Fibroblast of skin of right biceps (primary cell): ENCODE measurements at places on chromosomes 2 and 18.
A peak's percentile ranks its signal among the peaks of the same experiment; 100 is the strongest.

- DNase-seq: no peak
Measured at GRCh38 chr2:47842846-47843245, 59.9 kb downstream of the MSH6 start.

DNA sequence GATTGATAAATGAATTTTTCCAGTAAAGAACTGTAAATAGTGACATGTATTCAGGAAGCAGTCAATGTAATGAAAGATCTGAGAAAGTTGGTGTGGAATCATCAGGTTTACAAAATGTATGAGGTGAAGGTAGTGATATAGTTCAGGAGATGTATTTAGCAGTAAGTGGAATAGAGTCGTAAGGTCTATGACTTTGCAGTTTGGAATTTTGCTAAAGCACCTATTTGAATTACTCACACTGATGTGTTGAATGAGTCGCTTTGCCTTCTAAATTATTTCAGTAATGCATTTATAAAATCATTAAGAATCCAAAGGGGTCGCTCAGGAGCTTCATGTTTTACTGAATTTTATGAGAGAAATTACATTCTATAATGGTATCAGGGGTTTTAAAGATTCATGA, 713.7 kb downstream of the DSC3 start:
- peak; percentile 22 for DNase-seq

DNA sequence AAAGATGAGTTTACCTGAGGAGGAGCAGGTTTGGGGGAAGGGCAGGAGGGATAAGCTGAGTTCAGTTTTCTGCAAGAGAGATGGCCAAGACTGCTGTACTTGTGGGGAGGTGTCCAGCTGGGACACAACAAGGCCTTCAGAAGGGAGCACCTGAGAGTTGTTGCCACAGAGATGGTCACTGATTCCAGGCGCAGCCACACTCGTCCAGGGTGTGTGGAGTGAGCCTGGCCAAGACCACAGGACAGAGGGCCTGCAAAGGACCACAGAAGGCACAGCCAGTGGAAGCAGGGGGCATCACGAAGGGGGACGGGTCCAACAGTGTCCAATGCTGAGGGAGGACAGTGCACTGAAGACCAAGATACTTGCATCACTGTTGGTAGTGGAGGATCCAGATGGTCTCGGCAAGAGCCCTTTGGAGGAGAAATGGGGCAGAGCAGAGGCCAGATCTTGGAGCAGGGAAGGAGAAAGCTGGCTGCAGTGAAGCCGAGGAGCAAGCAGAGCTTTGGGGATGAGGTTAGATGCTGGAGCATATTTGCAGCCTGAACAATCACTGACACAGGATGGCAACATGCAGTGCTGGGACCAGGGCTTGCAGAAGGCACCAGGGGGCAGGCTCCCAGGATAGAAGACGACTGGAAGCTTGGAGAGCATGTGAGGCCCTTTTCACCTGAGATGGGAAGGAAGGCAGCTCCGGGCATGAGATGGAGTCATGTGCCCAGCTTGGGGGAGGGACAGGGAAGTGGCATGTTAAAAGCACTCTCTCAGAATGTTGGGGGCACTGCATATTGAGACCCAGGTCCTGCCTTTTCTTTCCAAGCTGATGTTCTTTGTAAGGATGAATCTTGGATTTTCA, 214.0 kb downstream of the CYP26B1 start:
- DNase-seq: peak; percentile 51

DNA sequence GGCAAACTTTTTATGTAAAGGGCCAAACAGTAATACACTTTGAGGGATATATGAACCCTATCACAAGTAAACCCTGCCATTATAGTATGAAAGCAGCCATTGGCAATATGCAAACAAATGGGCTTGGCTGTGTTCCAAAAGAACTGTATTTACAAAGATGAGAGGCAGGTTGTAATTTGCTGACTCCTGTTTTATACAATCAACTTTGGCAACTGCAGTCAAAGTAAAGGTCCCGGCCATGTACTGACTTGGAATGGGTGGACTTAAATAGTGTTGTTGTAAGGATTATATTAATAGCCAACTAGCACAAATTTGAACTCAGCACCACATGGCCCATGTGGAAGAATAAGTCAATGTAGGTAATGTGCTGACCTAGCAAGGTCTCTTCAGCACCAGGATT, 223.4 kb downstream of the WDPCP start:
- no peak for DNase-seq

DNA sequence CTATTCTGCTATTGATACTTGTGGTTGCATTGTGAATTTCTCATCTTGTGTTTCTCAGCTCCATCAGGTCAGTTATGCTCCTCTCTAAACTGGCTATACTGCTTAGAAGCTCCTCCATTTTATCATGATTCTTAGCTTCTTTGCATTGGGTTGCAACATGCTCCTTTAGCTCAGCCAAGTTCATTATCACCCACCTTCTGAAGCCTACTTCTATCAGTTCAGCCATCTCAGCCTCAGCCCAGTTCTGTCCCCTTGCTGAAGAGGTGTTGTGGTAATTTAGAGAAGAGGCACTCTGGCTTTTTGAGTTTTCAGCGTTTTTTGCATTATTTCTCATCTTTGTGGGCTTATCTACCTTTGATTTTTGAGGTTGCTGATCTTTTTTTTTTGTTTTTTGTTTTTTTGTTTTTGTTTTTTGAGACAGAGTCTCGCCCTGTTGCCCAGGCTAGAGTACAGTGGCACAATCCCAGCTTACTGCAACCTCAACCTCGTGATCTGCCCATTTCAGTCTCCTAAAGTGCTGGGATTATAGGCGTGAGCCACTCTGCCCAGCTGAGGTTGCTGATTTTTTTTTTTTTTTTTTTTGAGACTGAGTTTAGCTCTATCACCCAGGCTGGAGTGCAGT, 36.0 kb downstream of the ANKRD12 start:
- no peak for DNase-seq

DNA sequence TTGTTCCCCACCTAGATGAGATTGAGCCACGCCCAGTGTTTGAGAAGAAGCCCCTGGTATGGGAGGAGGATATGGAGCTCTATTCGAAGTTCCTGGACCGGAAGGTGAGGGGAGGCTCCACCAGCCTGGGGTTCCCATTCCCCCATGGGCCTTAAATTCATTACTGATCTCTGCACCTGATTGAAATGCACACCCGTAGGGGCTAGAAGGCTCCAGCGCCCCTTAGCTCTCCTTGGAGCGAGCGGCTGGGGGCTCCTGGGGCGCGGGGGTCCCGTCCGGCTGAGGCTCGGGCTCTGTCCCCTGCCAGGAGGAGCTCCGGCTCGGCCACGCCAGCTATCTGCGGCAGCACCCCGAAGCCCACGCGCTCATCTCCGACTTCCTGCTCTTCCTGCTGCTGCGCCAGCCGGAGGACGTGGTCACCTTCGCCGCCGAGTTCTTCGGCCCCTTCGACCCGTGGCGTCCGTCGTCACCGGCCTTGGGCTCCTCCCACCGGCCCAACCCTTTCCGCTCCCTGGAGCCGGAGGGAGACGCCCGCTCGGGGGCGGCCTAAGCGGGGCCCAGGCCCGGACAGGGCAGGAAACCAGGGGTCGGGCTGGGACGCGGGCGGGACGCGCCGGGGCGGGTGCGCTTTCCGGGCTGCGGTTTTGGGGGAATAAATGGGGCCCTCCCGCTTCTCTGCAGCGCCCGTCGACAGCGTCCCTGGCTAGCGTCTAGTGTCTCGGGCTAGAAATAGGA, 10.9 kb downstream of the CATIP start:
- DNase-seq: peak; percentile 69

- no peak for DNase-seq
Measured at GRCh38 chr2:44942304-44943030, 965 bp downstream of the SIX3 start.

DNA sequence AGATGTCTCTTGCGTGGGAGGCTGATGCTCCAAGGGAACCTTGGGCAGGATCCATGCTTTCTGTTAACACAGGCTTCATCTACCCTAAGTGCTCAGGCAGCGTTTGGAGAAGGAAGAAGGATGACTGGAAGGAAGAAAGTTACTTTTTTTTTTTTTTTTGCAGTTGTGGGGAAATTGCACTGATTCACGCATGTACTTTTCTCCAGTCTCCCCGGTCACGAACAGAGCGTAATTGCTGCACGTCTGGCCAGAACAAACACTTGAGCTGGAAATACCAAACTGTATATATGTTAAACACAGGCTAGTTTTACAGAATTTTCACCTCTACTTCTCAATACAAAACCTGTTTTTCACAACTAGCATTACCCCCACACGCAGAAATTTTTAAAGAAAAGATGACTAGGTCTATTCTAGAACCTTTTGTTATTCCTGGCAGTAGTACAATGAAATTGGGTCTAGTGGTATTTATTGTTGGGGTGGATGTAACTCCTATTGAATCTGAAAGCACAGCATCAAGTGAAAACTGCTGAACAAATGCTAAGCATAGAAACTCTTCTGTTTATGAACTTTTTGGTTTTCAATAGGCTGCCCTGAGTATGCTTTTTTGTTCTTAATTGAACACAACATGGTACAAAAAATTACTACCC, 9.3 kb upstream of the SCYGR5 start:
- DNase-seq: peak; percentile 22

GRCh38 chr2:33570681-33571080, 28.4 kb downstream of the FAM98A start:
- DNase-seq: no peak

GRCh38 chr2:128832946-128833663, 514.4 kb upstream of the HS6ST1 start:
- no peak for DNase-seq

DNA sequence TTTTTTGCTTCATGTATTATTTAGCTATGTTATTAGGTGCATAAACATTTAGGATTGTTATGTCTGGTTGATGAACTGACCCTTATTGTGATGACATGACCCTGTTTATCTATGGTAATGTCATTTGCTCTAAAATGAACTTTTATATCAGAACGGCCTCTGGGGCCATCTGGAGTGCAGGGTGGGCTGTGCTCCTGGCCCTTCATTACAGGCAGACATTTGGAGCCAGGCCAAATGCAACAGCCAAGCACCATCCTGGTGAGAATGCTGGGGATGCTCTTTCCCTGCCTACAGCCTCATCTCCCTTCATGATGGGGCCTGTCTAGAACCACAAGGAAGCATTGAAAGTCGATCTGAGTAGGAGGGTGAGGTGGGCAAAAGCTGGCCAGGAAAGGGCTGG, 38.0 kb downstream of the HJURP start:
- DNase-seq: no peak

GRCh38 chr2:171991027-171991426, 8.7 kb upstream of the METAP1D start:
- no peak for DNase-seq

DNA sequence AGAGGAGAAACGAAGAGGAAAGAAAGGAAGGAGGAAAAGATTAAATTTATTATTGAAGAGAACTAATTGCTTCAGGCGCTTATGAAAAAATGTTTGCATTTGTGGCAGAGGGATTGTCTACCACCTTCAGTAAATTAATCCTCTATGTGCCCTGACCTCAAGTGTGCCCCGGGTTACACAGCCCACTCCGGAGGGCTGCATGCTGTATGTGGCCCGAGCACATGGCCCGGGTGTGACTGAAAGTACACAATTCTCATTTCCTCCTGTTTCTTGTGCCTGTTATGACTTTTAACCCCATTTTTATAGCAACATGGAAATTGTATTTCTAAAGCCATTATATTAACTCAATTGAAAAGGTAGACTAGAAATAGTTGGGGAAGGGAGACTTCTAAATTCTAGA, 38.8 kb downstream of the ZEB2 start:
- no peak for DNase-seq

DNA sequence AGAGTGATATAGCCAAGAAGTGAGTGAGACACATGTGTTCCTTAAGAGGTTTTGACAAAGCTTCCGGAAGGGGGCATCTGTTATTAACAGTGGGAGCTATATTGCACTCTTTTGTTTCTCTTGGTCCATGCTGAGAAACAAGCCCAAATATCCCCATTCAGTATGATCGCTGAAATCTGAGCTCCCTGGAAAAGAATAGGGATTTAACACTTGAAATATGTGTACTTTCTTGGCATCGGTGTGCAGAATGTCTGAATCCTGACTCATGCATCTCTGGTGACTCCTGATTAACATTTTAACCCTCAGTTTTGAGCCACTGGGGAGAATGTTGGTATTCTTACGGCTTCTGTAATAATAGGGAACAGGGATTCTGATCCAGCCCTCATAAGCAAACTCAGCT, 448.1 kb downstream of the TSN start:
- DNase-seq: peak; percentile 88

- peak; percentile 77 for DNase-seq
Measured at GRCh38 chr2:151238527-151239487, 22.9 kb downstream of the RBM43 start.

DNA sequence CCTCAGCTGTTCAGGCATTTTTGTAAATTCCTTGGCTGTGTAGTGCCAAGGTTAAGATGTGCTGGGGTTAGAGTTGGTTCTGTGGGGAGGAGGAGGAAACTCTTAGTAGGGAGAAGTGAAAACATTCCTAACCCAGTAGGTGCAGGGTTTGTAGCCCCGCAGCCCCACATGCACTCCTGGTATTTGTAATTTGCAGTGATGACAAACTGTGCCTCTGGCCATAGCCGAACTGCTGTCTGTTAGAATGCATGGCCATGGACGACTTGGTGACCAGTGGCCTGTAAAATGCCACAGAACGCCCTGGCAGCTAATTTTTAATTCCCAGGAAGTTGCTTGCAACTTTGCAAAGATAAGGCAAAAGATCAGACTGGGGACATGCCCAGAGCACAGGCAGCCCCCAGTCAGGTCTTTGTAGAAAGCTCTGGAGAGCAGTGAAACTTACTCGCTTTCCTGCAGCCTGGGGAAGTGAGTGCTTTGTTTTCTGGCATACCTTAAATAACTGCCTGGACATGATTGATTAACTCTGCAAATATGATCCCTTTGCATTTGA, 38.4 kb downstream of the LYPD6B start:
- DNase-seq: no peak

GRCh38 chr2:159903443-159904126, 105.6 kb upstream of the CD302 start:
- peak; percentile 6 for DNase-seq

- peak; percentile 36 for DNase-seq
Measured at GRCh38 chr2:45860136-45861121, 209.0 kb downstream of the PRKCE start.

DNA sequence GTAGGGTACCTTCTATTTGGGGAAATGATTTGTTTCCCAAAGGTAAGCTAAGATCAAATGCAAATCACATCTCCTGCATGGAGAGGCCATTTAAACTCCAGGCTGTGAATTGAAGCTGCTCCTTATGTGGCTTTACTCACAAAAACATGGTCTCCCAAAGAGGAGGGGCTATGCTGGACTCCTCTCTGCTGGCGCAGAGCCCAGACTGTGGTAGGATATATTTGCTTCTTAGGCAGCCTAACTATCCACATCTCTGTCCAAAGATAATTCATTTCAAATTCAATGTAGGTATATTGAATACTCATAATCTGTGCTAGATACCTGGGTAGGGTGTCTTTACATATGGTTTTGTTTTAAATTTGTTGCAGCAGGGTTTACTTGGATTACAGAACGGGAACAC, 358.5 kb downstream of the ALK start:
- DNase-seq: peak; percentile 63

GRCh38 chr2:118670838-118671237, 176.6 kb downstream of the EN1 start:
- DNase-seq: peak; percentile 91

- peak; percentile 30 for DNase-seq
Measured at GRCh38 chr2:57696016-57696415, 350.6 kb upstream of the VRK2 start.

DNA sequence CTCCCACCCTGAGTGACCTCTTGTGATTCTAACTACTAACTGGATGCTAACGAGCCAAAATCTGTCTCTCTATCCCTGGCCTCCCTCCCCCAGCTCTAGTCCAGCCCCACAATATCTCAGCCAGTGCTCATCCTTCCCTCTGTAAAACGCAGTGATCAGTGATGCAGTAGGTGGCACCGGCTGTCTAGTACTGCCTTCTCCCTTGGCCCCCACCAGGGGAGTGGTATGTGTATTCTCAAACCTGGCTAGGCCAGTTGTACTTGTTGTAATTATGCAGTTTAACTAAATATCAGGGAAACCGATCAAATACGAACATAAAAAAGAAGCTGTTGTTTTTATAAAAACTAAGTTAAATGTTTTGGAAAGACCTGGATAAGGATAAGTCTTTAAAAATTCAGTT, 113.2 kb upstream of the ALPP start:
- no peak for DNase-seq
